ENCODE measurements at places on chromosomes 3 and 15.

- no peak for DNase-seq
Observed at GRCh38 chr3:9934235-9934621, 594 bp downstream of the CRELD1 start.

GRCh38 chr15:41990243-41990605, 17.9 kb upstream of the EHD4 start:
- DNase-seq = no peak

DNA sequence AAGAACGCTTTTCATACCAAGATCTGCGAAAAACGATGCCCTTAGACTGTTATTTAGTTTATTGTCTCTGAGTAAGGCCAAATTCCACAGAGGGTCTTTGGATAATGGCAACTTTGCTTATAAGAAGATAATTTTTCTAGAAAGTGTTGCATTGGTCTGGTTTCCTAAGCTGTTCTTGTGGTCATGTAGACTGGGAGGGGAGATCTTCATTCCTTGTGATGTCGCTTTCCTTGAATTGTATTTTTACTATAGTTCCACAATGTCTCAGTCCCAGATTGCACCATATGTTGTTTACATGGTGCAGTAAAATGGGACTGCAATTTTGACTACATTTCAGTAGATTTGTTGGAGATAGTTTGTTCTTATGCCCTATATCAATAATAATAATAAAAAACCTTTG, 28.8 kb upstream of the ST3GAL6 start:
- no peak for DNase-seq

DNA sequence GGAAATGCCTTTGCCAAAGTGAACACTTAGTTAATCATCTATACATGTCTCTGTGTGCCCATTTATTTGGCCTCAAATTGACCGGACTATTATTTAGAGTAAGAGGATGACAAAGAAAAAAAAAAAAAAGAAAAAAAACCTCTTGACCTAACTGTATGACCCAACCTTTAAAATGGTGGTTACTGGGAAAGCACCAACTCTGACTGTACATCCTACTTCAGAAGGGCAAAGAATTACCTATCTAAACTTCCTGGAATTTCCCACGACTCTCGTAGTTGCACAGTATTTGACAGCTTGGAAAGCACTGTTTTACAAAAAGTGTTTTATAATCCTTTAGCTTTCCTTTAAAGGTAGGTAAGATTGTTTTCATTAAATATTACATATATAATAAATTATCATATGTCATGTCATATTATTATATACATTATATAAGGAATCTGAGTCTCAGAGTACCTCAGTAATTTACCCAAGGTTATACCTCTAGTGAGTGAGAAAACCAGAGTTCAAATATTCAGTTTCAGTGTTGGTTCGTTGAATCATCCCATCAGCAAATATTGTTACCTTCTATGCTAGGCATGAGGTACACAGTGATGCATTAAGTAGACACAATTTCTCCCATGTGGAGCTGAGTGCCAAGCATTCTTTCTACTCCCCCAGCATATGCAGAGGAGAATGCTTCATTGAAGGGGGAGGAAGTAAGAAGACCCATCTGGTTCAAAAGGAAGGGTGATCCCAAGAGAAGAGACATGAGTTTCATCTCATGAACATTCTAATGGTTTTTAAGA, 5.0 kb downstream of the BCL2A1 start:
- no peak for DNase-seq

GRCh38 chr3:45684327-45684892, 4.8 kb upstream of the SACM1L start:
- DNase-seq = no peak

- DNase-seq = no peak
Observed at GRCh38 chr15:85482894-85483293, 102.5 kb downstream of the AKAP13 start.

DNA sequence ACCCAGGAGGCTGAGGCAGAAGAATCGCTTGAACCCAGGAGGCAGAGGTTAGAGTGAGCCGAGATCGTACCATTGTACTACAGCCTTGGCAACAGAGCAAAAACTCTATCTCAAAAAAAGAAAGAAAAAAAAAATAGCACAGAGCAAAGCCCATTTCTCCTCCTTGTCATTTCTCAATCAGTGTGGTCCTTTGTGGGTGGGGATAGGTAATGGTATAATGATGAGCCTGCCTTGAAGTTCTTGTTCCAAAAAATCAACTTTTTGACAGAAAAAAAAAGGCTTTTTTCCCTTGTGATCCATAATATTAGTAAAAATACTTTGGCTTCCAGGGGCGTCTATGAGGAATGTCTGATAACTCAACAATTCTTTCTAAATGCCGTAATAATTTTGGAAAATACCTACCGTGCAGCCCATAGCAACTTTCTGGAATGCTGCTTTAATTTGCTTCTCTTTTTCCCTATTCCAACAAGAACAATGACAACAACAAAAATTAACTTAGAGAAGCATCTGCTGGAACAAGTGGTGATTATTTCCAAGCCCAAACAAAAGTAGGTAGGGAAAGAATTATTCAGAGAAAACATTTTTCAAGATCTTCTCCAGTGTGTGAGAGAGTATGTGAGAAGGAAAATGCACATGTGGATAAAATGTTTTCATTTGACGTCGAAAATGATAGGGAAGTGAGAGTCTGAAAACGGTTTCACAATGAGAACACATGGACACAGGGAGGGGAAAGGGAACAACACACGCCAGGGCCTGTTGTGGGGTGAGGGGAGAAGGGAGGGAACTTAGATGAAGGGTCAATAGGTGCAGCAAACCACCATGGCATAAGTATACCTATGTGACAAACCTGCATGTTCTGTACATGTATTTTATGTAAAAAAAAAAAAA, 337.8 kb downstream of the RBMS3 start:
- no peak for DNase-seq

DNA sequence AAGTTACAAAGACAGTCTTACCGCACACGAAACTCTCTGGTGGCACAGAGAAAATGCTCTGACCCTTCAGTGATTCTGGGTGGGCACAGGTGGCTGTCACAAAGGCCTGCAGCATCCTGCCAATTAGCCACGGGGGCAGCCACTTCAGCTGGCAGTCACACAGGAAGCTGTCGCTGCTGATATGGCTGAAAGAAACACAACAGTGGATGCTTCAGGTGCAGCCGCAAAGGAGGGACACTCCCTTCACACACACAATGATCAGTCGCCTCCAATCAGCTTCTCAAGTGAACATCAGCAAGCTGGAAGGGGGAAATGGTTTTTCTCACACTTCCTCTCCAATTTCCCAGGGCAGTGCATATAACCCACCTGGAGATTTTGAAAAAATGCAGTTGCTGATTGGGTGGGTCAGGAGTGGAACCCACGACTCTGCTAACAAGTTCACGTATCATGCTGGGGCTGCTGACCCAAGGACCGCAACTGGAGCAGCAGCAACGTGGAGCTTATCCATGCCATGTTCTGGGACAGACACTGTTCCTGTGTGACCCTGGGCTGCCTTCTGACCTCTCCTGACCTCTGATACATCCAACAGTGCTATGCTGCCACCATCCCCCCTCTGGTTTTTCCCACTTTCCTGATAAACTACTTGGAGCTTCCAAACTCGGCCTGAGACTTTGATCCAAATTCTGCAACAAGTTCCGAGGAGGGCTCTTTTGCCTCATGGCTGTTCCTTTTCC, 106.6 kb downstream of the LRIG1 start:
- DNase-seq = peak; percentile 34

DNA sequence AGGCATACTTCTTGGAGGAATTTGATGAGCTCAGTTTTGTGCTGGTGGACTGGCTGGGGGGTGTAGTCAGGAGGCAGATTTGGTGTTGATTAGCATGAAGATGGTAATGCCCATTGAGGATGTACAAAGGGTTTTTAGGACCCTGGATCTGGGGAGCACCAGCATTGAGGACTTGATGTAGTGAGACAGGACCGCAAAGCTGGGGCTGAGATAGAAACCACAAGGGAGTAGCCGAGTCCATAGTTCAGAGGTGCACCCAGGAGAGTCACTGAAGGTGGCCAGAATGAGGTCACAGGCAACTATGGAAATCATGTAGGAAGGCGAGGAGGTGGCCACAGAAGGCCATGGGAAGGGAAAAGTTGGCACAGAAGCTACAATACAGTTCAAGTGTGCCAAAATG, 2.7 kb upstream of the CDC25A start:
- no peak for DNase-seq

DNA sequence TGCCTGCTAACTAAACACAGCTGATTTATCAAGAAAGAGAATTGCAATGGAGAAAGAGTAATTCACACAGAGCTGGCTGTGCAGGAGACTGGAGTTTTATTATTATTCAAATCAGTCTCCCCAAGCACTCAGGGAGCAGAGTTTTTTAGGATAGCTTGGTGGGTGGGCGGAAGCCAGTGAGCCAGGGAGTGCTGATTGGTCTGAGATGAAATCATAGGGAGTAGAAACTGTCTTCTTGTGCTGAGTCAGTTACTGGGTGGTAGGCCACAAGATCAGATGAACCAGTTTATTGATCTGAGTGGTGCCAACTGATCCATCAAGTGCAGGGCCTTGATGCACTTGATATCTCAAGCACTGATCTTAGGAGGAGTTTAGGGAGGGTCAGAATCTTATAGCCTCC, 891.9 kb upstream of the CADM2 start:
- no peak for DNase-seq

Measured in stimulated activated CD4-positive, alpha-beta T cell treated with anti-CD3 and anti-CD28 coated beads, Interleukin-15, amount 100 ng/mL, for 48 hours (primary cell).